ENCODE measurements at places on chromosomes 1 and 21.

GRCh38 chr1:163104385-163105099, 35.4 kb downstream of the RGS4 start:
- DNase-seq, result no peak

DNA sequence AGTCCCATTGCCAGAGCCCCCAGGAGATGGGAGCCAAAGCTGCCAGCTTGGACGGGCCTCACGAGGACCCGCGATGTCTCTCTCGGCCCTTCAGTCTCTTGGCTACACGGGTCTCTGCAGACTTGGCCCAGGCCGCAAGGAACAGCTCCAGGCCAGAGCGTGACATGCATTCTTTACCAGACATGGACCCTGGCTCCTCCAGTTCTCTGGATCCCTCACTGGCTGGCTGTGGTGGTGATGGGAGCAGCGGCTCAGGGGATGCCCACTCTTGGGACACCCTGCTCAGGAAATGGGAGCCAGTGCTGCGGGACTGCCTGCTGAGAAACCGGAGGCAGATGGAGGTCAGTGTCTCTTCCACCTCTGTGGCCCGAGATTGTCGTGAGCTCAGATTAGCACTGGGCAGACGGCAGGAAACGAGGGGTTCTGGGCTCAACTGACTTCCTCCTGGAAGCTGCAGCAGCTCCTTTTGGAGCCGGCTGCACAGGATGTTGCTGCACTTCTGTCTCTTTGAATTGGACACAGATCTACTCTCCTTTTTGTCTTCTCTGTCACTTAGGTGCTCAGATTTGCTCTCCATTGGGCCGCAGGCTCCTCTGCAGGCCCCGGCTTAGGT, 68.0 kb downstream of the DISC1 start:
- DNase-seq, result no peak

GRCh38 chr1:153919876-153920852, 2.6 kb downstream of the GATAD2B start:
- DNase-seq, result no peak

- DNase-seq, result peak; percentile 22
These were observed 28.7 kb downstream of the RSPH1 start for GRCh38 chr21:42467140-42467983.

DNA sequence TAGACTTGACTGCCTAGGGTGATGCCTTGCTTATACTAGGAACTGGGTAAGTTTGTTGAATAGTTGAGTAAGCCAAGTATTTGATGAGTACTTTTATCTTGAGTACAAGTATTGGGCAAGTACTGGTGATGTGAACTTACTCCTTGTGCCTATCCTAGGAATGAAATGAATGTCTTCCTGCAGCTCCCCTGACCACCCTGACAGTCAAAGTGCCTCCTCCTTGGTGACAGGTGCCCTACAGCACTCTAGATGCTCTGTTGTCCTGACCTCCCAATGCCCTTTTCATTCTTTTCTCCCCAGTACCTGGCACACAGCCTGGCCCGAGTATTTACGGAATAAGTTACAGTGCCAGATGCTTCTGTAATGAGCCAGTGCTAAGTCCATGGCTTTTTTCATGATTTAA, 25.5 kb downstream of the PCSK9 start:
- DNase-seq, result peak; percentile 36

DNA sequence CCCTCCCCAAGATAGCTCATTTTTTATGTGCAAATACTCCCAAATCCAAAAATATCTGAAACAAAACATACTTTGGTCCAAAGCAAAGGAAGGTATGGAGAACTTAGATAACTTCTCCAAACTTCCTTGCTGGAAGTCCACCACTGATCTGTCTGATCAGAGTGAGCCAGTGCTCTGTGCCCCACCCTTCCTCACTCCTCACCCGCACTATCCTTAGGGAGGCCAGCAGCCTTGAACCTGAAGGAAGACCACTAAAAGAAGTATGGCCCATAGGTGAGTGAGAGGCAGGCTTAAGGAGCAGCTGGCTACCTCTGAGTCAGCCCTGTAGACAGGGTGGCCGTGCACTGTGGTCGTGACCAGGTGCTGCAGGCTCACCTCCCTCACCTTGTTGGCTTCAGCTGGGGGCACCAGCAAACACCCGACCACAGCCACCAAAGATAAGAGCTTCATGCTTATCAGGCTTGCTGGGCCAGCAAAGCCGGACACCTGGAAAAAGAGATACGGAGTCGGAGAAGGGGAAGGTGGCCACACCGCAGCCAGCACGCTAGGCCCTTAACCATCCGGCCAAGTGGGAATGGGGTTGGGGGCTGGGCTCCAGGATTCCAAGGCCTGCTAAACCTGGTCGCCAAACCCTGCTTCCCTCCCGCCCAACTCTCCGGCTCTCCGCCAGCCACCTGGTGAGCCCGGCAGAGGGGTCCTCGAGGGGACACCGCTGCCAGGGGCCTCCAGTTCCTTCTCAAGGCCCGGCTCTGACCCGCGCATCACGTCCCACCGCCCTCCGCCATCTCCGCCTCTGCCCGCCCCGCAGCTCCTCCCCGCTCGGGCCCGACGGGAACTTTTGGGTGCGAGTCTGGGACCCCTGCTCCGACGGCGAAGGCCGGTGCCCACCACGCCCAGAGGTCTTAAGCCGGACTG, 543 bp downstream of the TMEM9 start:
- DNase-seq, result no peak

DNA sequence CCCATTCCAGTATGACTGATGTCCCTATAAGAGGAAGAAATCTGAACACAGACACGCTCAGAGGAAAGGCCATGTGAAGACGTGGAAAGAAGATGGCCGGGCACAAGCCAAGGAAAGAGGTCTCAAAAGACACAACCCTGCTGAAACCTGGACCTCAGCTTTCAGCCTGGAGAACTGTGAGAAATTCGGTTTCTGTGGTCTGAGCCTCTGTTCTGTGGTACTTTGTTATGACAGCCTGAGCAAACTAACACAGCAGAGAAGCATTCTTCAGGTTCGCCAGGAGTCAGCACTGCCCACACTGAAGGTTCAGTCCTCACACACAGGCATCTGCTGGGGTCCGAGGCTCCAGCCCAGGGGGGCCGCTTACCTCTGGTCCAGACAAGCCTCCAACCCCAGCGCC, 37.7 kb downstream of the SEC16B start:
- DNase-seq, result no peak

DNA sequence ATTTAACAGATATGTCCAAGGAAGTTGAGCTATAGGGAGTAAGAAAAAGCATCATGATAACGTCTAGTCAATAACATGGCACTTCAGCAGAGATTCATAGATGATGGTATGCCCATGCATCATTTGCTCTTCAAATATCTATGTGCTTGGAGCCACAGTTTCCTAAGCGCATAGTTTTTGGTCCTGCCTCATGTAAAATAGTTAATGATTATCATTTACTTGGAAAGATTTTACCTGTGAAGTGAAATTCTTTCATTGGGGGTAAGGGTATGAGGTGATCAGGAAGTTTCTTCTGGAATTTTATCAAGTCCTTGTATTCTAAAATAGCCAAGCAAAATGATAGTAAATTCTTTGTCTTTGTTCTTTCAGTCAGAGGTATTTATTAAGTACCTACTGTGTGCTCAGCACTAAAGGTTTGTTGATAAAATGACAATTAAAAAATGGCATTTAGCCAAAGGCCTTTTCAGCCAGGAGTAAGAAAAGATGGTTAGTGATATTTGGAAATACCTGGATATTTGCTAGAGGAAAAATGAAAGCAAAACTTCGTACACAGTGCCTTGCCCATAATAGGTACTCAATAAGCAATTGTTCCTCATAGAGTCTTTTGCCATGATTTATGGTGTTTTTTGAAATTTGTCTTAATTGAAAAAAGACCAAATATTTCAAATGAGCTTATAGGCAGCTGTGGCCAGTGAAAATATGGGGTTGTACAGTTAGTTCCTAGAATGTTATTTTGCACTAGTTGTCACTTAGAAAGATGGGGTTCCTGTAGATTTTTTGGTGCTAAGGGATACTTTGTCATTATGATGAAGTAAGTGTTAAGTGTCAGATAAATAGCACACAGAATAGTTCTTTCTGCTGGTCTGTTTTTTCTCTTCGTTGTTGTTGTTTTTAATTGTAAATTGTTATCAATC, 13.1 kb downstream of the PDIK1L start:
- DNase-seq, result no peak

DNA sequence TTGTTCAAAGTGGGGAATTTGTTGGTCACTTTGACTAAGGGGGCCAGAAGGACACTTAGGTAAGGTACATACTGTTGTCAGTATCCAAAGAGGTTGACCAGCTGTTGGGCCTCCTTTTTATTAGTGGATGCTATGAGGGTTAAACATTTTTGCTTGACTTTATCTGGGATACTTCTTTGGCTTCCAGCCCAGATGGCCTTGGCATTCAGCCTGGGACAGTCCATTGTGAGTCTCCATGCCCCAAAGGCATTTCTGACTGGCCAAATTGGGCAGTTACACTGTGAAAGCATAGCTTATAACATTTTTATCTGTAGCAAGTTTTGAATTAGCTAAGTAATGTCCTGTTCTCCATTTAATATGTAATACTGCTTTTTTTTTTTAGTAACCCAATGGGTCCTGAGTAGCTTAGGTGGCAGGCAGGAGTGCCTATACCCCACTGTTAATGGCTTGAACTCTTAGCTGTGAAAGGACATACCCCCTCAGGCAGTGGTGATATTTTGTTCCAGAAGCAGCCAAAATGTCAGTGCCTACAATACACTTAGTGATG, 35.4 kb upstream of the CD1D start:
- DNase-seq, result peak; percentile 75

- no peak for DNase-seq
These were observed 351.0 kb upstream of the NFIA start for GRCh38 chr1:60731321-60731720.

DNA sequence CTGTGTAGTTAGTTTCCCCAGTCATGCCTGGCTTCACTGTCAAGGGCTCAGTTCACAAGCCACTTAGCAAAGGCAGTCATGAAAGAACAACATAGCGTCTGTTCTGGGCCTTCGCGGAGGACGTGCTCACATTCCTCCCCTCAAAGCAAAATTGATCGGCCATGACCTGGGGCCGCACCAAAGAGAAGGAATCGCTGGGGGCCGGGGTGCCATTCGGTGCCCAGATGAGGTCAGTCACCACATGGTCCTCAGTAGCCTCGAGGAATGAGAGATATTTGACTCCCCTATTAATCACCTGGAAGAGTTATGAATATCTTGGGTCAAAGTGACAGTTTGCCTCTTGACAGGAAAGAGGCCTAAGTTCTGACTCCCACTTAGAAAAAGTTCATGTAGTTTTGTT, 251.1 kb upstream of the JUN start:
- no peak for DNase-seq
